ENCODE measurements at places on chromosomes 2 and 18.

GRCh38 chr2:205975082-205975949, 110.7 kb downstream of the INO80D start:
- no peak for DNase-seq

DNA sequence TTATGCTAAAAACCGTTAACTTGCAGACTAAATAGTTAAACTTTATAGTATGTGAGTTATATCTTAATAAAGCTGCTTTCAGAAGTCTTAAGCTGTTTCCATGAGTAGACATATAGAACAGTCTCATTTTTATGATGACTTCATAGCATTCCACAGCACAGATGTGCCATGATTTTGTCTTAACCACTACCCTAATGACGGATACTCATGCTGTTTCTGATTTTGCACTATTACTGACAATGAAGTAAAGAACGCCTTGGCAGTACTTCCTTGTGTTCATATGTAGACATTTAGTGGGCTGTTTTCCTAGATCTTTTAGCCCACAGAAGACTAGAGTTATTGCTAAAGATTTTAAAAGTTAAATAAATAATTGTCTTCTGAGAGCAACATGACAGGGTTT, 175.6 kb upstream of the RAB6C start:
- no peak for DNase-seq

DNA sequence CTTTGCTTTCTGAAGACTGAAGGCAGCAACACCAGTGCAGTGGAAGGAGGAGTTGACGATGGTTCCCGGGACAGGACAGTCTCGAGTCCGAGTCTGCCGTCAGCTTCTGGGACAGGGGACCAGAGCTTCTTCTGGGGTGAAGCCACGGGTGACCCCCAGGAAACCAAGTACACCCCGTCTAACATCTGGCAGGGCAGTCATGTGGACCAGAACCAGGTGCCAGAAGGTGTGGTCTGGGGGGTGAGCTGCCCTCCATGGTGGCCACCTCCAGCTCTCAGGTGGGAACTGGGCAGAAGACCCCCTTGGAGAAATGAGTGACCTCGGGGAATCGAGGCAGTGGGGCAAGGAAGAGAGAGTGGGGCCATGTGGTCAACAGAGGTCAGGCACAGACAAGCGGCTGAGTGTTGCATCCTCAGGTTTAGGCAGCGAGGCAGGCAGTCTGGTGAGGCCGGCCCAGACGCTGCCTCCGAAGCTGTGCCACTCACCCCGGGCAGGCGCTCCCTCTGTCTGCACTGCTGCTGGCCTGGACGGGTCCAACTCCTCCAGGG, 204.3 kb downstream of the HDAC4 start:
- no peak for DNase-seq

GRCh38 chr18:24317370-24317769, 80.3 kb downstream of the OSBPL1A start:
- DNase-seq, result no peak

DNA sequence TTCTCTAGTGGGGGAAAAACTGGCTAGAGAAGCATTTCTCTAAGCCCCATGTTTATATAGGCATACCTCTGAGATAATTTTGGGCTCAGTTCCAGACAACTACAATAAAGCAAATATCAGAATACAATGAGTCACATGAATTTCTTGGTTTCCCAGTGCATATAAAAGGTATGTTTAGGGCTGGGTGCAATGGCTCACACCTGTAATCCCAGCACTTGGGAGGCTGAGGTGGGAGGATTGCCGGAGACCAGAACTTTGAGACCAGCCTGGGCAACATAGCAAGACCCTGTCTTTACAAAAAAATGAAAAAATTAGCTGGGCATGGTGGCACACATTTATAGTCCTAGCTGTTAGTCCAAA, 22.2 kb downstream of the TSN start:
- DNase-seq, result no peak

GRCh38 chr2:39409697-39410389, 27.2 kb downstream of the MAP4K3 start:
- DNase-seq, result no peak

GRCh38 chr2:43160778-43161177, 65.6 kb downstream of the ZFP36L2 start:
- DNase-seq, result no peak

DNA sequence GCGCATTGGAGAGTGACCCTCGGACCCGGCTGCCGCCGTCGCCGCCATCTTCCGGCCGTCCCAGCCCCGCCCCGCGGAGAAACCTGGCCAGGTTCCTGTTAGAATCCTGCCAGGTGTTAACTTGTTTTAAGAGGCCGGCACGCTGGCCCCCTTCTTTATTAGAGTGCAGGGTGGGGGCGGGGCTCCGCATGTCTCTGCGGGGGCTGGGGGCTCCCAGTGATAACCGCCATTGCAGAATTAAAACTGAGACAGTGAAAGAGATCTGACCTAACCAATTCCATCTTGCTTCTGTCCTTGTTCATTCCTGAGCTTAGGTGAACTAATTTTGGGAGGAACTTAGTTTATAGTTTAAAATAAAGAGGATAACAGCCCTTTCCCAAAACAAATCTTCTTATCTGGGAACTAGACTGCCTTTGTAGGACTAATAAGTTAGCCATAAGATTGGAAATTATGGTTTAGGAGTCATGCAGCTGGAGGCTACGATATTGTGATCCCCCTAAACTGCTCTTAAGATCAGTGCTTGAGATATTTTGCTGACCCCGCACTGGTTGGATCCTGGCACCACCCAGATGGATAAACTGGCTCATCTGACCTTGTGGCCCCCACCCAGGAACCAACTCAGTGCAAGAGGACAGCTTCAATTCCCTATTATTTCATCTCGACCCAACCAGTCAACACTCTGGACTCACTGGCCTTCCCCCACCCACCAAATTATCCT, 543 bp upstream of the STARD7 start:
- DNase-seq, result no peak

DNA sequence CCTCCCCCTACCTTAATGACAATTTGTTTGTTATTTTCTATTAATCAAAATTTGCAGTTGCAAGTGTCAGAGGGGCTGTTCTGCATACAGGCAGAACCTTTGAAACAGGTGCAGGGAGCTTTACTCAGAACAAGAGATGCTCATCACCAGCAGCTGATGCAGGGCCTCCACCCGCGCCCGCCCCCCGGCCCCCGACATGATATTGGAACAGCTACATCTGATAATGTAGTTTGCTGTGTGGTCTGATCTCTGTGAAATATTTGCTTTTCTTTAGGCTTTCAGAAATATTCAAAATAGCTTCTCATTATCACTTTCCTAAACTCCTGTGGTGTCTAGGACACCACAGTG, 130.0 kb downstream of the PRKCE start:
- DNase-seq, result no peak

GRCh38 chr18:21904856-21905255, 164.3 kb downstream of the MIB1 start:
- DNase-seq, result no peak

DNA sequence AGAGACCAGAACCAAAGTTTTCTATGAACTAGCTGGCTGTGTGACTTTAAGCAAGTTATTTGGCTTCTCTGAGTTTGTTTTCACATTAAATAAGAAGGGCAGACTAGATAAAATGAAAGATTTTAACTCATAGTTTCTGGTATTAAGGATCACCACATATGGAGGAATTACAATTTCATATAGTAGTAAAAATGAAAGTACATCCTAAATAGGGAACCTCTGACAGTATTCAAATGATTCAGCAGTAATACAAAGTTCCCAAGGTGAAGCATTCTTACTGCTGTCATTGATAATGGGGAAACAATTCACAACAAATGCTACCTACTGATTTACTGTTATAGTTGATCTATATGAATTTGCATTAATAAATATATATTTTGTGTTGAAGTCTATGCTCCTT, 170.3 kb upstream of the VRK2 start:
- DNase-seq, result no peak

- DNase-seq, result no peak
Measured at GRCh38 chr2:127661072-127661649, 14.2 kb downstream of the LIMS2 start.

- no peak for DNase-seq
Measured at GRCh38 chr2:225004597-225004996, 37.7 kb downstream of the DOCK10 start.

GRCh38 chr2:65434592-65435241, 2.3 kb upstream of the SPRED2 start:
- no peak for DNase-seq

DNA sequence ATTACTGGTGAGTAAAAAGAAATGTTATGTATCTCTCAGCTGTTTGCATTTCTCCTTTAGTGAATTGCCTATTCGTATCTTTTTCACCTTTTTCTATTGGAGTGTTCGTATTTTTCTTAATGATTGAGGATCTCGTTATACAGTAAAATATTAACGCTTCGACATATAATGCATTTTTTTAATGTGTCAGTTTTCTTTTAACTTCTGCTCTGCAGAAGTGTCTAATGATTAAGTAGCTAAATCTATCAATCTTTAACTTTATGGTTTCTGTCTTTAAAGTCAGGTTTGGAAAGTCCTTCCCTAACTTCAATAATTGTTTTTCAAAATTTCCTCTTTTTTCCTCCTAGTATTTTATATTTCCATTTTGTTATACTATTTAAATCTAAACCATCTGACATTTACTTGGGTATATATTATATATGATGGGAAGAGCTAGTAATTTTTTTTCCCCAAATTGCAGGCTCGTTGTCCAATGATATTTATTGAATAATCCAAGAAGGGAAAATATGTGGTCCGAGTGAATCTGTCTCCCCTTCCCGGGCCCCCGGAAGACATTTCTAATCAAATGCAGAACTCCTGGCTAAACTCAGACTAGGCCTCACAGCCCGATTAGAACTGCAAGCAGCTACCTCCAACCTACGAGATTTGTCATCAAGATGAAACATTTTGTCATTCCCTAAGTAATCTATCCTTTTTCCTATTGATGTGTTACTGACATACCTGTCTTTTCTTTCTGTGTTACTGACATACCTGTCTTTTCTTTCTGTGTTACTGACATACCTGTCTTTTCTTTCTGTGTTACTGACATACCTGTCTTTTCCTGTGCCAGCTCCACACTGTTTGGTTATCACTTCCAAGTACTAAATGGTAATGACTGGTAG, 17.2 kb downstream of the PCBP1 start:
- no peak for DNase-seq

GRCh38 chr2:61295981-61296380, 134.0 kb downstream of the C2orf74 start:
- no peak for DNase-seq

GRCh38 chr2:98647636-98648035, 39.2 kb downstream of the UNC50 start:
- DNase-seq, result no peak

DNA sequence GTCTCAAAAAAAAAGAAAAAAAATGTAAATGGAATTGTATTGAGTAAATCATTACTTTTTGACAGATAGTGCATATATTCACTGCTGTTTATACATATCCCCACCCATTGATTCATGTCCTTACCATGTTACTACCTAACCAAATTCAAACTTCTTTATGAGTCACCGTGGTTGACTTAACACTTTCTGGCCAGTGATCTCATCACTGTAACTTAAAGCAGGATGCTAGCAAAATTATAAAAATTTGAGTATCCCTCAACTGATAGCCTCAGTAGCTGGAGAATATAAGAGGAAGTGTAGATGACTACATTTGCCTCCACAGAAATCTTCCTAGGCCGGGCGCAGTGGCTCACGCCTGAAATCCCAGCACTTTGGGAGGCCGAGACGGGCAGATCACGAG, 13.4 kb downstream of the CNOT9 start:
- DNase-seq, result no peak

GRCh38 chr2:26325851-26326250, 20.1 kb upstream of the SELENOI start:
- DNase-seq, result no peak

GRCh38 chr2:175552902-175553301, 371.4 kb upstream of the ATP5MC3 start:
- no peak for DNase-seq

DNA sequence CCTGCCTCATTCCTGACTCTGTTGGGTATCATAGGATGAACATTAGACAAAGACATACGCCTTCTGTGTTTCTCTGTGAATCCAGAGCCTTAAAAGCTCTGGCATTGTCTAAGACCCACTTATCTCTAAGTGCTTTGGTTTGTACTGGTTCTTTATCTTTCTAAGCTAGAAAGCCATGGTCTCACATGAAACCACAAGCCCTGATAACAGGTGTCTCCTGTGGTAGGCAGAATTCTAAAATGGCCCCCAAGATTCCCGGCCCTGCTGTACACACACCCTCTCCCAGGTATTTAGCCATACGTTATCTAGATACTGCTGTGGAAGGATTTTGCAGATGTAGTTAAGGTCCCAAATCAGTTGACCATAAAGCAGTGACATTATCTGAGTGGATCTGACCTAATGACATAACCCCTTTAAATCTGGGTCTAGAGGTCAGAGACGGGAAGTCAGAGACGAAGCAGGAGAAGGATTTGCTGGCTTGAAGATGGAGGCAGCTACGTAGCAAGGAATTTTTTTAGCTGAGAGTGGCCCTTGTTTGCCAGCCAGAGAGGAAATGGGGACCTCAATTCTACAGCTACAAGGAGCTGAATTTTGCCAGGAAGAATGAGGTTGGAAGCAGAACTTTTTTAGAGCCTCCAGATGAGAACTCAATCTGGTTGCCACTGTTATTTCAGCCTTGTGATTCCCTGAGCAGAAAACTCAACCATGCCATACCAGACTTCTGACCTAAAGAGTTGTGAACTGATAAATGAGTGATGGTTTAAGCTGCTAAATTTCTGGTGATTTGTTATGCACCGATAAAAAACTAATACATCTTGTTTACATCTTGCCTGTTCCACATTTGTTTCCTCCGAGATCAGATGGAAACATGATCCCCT, 186.7 kb downstream of the CAMKMT start:
- no peak for DNase-seq

GRCh38 chr2:157596992-157597681, 31.5 kb downstream of the ACVR1C start:
- DNase-seq, result peak; percentile 51

DNA sequence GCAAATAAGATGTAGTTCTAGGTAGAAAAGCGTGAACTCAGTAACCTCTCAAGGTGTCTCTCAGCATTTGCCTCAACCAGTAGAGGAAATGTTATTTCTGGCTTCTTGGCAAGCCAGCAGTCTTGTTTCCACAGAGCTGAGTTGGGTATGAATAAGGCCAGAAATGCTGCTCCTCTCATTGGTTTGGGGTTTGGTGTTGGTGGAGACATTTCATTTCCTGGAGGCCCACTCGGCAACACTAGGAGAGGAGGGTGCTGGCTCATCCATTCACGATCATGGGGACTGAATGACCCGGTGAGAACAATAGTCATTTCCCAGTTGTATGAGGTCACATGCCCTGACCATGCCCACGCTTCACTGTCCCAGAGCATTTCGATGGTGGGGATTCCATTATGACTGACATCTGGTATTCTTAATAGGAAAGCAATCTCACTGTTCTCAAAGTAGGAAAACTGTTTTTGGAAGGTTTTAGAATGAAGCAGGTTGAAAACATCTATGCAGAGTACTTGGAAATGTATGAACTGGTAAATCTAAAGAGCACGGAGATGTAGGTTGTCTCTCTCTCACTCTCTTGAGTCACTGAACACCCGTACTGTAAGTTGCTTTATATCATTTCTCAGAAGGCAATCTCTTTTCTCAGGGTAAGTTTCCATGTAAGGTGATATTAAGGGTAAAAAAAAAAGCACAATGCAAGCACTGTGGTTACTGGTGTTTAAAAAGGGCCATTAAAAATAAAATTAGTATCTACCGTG, 37.1 kb upstream of the CTLA4 start:
- no peak for DNase-seq

GRCh38 chr2:23757686-23758433, 169.1 kb downstream of the ATAD2B start:
- no peak for DNase-seq

Data from activated naive CD4-positive, alpha-beta T cell (primary cell).